CD4-positive, alpha-beta T cell treated with Interleukin-15 for 4 hours (primary cell): ENCODE measurements at places on chromosomes 7 and 10.

- DNase-seq: no peak
These were observed 138.6 kb downstream of the LHPP start for GRCh38 chr10:124600051-124600880.

- no peak for DNase-seq
These were observed 132.7 kb downstream of the CNTNAP2 start for GRCh38 chr7:146249272-146249671.

DNA sequence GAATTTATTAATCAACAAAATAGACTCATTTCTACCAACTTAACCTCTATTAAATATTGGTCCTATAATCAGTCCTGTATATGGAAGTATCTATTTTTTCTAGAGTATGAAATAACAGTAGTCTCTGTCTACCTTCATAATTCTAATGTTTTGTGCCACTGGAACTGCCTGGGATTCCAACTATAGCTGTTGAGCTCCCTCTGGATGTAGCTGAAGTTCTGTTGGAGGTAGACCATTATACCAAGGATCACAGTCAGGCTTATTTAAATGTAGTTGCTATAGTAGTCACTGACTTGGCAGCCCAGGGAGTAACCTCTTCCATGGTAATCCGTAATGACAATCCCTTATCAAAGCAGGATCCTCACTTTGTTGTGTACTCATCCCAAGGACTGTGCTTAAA is 48.5 kb upstream of the PHYHIPL start:
- DNase-seq: no peak

DNA sequence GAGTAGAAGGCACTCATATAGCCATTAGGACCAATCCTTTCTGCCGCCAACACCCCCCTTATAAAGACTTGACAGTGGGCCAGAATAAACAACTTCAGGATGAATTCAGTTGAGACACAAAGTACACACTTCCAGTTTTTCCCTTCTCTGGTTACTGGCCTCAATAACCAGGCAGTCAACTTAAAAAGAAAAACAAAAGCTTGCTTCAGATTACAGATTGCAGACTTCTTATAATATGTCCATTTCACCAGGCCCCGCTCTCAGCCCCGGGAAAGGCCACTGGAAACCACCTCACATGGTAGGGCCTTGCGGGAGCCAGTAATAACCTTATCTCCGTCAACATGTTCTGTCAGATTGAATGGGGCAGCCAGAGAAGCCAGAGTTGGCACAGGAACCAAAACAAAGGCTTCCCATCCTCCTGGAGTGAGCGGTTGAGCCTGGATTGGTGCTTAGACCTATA is 108.8 kb downstream of the EGFR start:
- no peak for DNase-seq

- no peak for DNase-seq
These were observed 56.8 kb upstream of the SVIL start for GRCh38 chr10:29691564-29692072.

DNA sequence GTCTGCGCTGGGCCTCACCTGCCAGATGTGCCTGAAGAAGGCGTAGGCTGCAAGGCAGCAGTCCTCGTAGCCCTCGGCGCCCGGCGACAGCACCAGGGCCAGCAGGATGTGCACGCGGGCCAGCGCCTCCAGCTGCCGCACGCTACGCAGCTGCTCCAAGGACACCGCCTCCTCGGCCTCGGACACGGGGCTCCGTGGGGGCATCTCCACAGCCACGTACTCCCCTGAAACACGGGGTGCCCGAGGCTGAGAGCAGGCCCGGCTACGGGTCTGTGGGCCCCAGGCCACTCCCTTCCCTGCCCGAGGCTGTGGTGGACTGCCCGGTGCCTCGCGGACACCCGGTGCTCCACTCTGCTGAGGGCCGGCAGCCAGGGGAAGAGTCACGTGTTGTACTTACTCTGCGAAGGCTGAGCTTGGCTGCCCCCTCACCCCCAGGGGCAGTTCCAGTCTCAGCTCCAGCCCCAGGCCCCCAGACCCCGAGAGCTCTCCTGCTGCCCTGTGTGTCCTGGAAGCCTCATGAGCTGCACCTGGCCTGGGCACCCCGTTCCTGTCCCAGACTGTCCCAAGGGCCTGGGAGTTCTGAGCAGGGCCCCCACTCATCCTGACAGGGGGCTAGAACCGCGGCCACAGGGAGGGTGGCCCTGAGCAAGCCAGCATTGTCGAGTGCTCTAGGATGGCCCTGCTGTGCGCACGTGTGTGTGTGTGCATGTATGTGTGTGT is 62.8 kb downstream of the CFAP46 start:
- DNase-seq: no peak

- DNase-seq: peak; percentile 65
These were observed 17.6 kb downstream of the DNAJB12 start for GRCh38 chr10:72337039-72337629.

GRCh38 chr7:46201961-46202360 is 280.9 kb upstream of the IGFBP3 start:
- no peak for DNase-seq

DNA sequence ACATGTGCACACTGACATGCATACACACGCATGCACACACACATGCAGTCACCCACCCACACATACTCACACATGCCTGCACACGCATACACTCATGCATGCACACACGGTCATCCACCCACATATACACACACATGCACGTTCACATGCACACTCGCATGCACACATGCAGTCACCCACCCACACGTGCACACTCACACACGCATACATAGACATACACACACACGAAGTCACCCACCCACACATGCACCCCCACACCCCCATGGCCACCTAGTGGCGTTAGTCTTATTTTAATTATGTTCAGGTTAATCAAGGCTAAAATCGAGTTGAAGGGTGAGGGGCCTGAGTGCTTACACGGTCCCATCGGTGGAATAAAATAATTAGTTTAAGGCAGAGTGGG is 96.8 kb downstream of the DNAJB6 start:
- no peak for DNase-seq

GRCh38 chr10:95573964-95574604 is 12.9 kb upstream of the SORBS1 start:
- DNase-seq: no peak

DNA sequence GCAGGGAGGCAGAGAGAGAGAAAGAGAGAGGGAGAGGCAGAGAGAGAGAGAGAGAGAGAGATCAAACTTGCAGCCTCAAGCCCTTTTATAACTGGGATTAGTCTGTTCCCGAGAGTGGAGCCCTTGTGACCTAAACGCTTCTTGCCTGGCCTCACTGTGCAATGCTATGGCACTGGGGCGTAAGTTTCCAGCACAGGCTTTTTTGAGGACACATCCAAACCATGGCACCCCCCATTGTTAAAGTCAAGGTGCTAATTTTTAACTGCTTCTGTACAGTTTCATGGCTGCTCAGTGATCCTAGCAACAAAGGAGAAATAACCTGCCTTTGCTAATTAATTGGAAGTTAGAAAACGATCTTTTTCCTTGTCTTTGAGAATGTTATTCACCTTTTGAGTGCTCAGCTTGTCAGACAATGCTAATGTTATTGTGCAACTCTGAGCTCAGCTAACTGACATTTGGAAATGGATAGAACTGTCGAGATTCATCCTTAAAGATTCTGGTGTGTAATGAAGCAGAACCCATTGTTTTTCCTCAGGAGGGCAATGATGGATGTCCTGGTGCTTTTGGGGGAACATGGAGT is 268.4 kb downstream of the GLRX3 start:
- no peak for DNase-seq

- DNase-seq: no peak
These were observed 95.4 kb upstream of the INSIG1 start for GRCh38 chr7:155202106-155202871.

- no peak for DNase-seq
These were observed 46.9 kb downstream of the GALNT11 start for GRCh38 chr7:152072421-152072820.

GRCh38 chr10:3365630-3366029 is 193.0 kb upstream of the PITRM1 start:
- no peak for DNase-seq

GRCh38 chr10:1198453-1199344 is 142.5 kb downstream of the WDR37 start:
- DNase-seq: no peak

- DNase-seq: no peak
These were observed 156.8 kb upstream of the FRMD4A start for GRCh38 chr10:14487488-14487883.

DNA sequence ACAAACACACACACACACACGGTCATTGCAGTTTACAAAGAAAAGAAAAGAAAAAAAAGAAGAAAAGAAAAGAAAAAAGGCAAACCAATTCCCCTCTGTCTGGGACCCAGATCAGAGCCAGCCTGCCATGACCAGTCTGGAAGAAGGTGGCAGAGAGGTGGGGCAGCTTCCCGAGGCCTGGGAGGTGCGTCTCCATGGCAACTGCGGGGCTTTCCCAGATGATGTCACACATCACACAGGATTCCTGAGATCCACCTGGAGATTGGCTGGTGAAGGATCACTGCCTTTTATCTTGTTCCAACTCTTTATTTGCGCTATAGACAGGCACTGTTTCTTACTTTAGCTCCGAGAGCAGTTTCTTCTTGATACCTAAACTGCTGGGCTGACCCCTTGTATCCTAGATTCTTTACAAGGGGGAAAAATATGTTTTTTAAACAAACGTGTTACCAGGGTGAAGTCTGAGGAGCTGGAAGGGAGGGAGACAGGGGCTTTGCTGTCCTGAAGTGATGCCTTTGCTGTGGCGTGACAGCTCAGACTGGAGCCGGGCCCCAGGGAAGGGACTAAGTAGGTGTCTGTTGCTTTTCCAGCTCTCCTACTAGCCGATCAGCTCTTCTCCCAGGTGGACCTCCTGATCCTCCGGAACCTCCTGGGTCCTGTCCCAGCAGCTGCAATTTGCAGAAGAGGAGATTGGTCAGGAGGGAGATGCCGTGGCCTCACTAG is 298.5 kb downstream of the KLF6 start:
- no peak for DNase-seq

GRCh38 chr7:47778153-47778661 is 170.1 kb downstream of the PKD1L1 start:
- no peak for DNase-seq

GRCh38 chr7:151681726-151682125 is 162.0 kb upstream of the RHEB start:
- DNase-seq: no peak

GRCh38 chr7:66505531-66506451 is 122.9 kb upstream of the KCTD7 start:
- peak; percentile 28 for DNase-seq
